ENCODE measurements at places on chromosomes 2 and 18.

DNA sequence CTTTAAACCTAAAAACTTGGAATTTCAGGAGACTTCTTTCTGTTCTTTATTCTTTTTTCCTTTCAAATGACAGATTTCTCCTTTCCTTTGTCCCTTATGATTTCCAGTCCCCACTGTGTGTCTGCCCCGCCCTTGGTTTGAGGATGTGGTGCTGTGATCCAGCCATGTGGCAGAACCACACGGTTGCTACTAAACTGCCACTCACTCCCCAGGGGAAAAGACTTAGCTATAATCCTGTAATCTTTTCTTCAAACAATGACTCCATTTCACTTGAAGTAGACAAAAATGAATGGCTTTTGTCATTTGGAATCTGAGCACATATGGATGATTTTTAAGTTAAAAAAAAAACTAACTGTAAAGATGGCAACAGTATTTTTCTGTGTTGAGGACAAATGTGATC lies 76.2 kb upstream of the STAM2 start:
- DNase-seq: no peak

GRCh38 chr18:79962835-79963657 lies 1.4 kb upstream of the HSBP1L1 start:
- DNase-seq: no peak

GRCh38 chr18:46369323-46369722 lies 265.1 kb downstream of the HAUS1 start:
- no peak for DNase-seq

GRCh38 chr2:235832941-235833340 lies 335.2 kb downstream of the GBX2 start:
- no peak for DNase-seq

DNA sequence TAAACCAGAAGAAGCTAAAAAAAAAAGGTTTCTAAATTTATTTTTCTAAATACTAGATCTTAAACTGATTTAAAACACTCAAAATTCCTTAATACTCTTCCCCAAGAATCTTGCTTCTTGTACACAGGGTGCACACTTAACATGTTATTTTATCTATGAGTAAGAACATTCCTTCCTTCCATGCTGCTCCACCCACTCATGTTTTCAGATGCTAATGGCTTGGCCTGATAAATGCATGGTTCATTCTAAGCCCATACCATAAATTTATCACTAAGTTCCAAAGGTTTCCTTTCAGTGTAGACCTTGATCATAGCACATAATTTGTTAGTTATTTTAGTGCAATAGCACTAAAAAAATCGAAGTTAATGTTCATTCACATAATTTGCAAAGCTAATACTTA lies 8.1 kb downstream of the FBXO48 start:
- DNase-seq: no peak

GRCh38 chr2:231200805-231201474 lies 2.5 kb downstream of the ARMC9 start:
- DNase-seq: no peak

DNA sequence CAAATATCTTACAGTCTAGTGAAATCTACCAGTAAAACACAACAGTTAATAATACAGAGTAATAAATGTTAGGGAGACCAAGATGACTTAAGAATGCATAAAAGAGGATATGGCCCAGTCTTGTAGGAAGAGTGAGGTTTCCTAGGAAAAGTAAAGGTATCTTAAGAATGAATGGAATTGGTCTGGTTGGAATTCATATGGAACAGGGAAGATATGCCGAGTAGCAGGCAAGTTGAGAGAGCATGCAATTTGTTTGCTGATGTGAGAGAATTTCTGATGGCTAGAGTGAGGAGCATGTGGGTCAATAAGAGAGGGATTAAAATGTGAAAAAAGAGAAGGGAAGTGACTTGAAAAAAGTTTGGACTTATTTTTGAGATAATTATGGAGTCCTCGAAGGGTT lies 512.9 kb upstream of the ZEB2 start:
- DNase-seq: no peak

- DNase-seq: no peak
These were observed 53.3 kb downstream of the CCDC148 start for GRCh38 chr2:158403237-158403636.

DNA sequence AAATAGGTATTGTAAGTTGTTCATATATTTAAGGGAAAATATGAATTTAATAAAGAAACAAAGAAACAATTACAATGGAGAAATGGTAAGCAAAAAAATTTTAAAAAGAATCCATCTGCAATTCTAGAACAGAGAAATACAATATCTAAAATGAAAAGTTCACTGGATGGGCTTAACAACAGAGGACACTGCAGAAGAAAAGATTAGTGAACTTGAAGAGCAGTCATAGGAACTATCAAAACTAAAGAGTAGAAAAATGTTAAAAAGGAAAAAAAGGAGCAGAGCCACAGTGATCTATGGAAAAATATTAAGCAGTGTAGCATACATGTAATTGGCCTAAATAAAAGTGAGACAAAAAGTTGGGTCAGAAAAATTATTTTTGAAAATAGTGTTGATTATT lies 83.5 kb downstream of the ALK start:
- no peak for DNase-seq

DNA sequence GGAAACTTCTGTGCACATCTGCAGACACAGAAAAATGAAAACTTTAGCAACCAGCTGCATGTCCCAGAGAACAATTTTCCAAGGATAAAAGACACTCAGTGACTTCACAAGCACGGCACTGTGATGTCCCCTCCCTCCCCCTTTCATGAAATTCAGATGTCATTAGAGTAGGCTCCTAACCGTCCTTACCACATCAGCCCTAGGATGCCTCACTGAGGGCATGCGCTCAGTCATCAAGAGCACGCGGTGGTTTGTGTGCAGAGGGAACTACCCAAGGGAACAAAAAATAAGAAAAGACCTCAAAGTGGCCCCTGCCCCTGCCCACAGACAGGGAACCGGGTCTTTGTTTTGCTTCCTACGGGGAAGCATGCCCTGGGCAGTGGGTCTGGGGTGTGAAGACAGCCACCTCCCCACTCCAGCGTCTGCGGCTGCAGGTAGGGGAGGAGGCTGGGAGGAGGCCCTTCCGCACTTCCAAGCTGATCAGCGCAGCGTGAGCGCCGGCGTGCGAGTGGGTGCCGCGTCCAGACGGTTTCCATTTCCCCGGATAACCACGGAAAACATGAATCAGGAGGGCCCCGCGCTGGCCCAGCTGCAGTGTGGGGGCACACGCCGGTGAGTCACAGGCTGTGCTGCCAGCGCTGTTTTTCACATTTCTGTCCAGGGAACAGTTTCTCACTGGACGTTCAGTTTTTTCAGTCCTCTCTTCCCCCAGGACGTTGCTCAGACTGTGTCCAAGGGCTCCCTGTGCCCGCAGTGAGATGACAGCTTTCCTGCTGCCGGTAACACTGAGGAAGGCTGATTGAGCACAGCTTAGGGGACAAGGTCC lies 70.6 kb downstream of the COPS8 start:
- no peak for DNase-seq

GRCh38 chr2:6434438-6434837 lies 431.3 kb downstream of the CMPK2 start:
- no peak for DNase-seq

GRCh38 chr2:58972737-58973136 lies 731.6 kb upstream of the FANCL start:
- no peak for DNase-seq

DNA sequence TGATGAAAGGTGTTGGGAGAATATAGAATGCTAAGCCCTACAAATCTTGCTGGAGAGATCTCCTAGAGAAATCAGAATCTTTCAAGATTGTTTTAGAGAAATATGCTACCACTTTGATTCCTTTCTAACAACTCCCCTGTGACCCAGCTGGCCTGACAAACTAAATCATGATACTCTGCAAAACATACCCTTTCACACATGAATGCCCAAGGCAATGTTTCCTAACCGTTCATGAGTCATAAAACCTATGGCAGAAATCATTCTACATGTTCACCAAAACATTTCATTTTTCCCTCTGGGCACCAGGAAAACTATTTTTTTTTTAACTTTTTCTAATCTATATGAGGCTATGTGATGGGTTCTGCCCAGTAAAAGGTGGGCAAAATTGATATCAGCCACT lies 77.8 kb upstream of the SETBP1 start:
- no peak for DNase-seq

- DNase-seq: no peak
These were observed 174.5 kb downstream of the CTIF start for GRCh38 chr18:48713309-48713708.

DNA sequence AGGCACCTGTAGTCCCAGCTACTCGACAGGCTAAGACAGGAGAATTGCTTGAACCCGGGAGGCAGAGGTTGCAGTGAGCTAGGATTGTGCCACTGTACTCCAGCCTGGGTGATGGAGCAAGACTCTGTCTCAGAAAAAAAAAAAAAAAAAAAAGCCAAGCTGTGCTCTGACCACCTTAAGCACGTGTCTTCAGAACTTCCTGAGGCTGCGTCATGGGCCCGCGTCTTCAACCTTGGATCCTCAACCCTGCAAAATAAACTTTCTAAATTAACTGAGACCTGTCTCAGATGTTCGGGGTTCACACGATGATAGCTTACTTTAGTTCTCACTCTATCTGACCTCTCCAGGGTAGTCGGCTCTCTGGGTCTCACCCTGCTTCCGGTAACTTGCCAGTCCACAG lies 65.8 kb upstream of the CABLES1 start:
- no peak for DNase-seq

- no peak for DNase-seq
These were observed 38.5 kb downstream of the SPRED2 start for GRCh38 chr2:65393743-65394422.

DNA sequence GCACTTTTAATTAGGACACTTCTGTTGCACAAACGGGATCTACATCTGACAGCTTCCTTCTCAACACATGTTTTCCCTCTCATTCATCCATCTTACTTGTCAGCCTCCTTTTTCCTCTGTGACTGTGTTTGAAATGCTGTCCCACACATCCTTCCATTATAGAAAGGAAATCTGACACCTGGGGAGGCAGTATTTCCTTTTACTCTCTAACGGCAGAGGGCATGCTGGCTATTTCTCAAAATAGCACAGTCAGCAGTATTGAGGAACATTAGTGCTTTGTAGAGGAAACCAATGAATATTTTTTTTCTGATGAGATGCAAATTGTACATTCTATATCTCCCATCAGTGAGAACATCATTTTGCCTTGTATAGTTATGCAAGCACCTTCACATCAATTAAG lies 668.7 kb downstream of the SLC4A3 start:
- DNase-seq: no peak

GRCh38 chr2:219350710-219351221 lies 18.2 kb upstream of the RESP18 start:
- DNase-seq: no peak

GRCh38 chr2:186697536-186697935 lies 3.7 kb downstream of the FAM171B start:
- no peak for DNase-seq

DNA sequence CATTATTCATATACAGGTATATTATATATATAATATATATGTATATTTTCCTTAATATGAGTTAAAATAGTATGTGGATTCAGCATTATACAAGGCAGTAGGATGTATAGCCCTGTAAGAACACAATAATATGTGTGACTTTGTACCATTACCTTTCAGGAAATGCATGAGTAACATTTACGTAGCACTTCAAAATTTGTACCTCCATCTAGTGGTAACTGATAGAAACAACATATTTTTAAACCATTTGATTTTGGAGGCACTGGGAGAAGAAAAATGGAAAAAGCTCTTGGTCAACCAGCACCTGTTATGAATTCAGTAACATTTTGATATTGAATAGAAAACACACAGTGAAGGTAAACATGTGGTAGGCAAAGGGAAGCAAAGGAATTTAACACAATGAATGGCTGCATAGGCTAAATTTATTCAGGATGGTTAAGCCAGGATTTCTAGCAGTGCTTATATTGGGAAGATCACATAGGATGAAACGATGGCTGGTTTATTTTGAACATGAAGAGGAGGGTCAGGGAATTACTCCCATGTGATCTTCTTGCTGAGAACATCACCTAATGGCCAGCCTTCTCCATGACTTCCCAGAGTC lies 565.5 kb downstream of the CCDC85A start:
- DNase-seq: no peak

DNA sequence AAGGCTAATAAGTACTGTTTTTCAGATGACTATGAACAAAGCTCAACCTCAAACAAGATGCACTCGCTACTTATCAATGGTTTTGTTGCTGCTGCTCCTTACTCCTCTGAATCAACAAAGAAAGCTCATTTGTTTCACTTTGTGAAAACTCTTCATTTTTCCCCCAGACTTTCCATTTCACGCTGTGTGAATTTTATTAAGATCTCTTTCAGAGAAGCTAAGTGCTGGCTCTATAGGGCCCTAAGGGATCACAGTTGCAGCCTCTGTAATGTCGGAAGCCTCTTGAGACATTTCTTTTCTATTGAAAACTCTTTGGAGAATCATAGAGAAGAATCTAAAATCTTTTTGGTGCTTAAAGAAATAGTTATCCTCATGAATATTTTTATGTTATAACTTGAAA lies 209.8 kb downstream of the CD226 start:
- DNase-seq: no peak

DNA sequence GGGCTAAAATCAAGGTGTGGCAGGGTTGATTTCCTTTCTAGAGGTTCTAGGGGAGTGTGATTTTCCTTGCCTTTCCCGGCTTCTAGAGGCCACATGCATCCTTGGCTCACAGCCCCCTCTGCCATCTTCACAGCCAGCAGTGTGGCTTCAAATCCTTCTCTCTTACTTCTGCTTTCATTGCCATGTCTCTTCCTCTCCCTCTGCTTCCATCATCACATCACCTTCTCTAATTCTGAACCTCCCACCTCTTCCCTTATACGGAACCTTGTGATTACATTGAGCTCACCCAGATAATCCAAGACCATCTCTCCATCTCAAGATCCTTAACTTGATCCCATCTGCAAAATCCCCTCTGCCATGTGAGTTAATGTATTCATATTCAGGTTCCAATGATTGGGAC lies 56.2 kb upstream of the RMDN2 start:
- no peak for DNase-seq

DNA sequence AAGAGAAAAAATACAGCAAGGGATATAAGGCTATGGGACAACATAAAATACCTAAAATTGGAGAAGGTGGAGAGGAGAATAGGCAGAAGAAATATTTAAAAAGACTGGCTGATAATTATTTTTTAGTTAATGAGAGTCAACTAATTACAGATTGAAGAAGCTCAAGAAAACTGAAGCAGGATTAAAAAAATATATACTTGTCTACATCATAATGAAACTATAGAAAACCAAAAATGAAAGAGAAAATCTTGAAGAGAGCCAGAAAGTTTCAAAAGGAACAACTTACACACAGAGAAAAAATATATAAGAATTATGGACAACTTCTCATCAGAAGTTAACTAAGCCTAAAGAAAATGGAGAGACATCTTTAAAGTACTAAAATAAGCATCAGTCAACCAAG lies 62.9 kb upstream of the APCDD1 start:
- DNase-seq: no peak

GRCh38 chr2:112941753-112942653 lies 31.0 kb downstream of the IL37 start:
- DNase-seq: no peak

DNA sequence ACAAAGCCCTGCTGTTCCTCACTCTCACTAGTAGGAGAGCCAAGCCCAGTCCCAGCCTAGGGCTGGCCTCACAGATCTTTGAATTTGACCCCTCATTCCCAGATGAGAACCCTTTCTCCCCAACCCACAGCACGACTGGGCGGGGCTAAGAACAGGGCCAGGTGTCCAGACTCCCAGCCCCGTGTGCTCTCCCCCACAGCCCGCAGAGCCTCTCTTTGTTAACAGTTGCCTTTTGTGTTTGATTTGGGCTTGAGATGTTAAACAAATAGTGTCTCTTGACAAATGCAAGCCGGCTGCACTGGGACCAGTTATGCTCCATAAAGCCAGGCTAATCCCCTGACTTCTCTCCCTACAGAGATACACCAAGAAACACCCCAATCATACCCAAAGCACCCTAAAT lies 4.7 kb upstream of the KCNK3 start:
- DNase-seq: no peak

All from cortex of kidney (tissue), 1 donor.